ENCODE measurements at places on chromosomes 6 and 20. TPM values are rescaled to one million over a fixed set of nuclear protein-coding genes. Genes with fewer than 3 reads are reported as not detected.

- DNase-seq = no peak
Observed at GRCh38 chr20:699811-700338, 24.3 kb upstream of the SCRT2 start.

The RBBP8NL gene
- total RNA-seq = not detected

DNA sequence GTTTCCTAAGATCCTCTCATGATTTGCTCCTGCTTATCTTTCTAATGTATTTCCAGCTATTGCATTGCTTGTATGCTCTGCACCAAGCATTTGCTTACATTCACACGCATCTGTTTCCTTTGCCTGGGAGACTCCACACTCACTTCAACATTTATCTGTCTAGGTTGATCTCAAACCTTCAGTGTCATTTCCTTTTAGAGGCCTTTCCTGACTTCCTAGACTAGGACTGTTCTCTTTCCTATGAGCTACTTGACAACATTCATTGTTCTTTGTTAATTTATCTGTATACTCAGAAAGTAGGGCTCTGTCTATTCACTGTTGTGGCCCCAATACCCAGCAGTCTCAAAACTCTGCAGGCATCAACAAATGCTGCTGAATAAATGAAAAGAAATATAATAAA is 84.4 kb downstream of the WASF1 start:
- no peak for DNase-seq

The LRRN4 gene
- total RNA-seq = not detected

The CPNE5 gene
- total RNA-seq = 3.0 TPM

DNA sequence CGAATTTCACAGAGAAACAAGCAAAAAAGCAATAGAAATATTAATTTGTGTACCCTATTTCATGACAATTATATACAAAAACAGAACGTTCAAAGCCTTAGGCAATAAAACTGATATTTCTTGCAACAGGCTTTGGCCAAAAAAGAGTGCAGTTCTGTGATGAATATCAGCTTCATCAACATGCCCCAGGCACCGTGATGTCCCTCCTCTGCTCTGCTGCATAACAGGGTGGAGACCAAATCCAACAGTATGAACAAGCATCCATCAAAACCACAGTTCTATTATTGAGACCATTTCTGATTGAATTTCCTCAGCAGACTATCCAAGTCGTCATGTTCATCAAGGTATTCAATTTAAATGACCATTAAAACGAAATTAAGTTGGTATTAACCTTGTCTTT is 722.6 kb upstream of the NRSN1 start:
- DNase-seq = no peak

The SLC4A11 gene
- total RNA-seq = not detected

DNA sequence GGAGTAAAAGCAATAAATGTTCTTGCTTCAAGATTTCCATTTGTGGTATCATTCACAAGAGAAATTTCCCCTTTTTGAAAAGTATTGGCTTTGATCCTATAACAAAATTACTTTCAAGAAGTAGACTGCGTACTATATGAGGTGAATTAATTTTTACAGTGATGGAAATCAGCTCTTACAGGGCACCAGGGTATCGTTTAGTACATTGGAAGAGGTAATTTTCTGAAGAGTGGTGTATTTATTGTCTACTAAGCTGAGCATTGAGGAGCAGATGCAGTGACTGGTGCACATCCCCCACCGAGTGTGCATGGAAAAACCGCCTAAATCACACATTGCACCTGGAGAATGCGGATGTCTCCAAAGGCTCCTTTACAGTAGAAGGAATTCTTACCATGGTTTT is 209.5 kb downstream of the SAMD5 start:
- DNase-seq = no peak

The SAMD10 gene
- total RNA-seq = 3.1 TPM

DNA sequence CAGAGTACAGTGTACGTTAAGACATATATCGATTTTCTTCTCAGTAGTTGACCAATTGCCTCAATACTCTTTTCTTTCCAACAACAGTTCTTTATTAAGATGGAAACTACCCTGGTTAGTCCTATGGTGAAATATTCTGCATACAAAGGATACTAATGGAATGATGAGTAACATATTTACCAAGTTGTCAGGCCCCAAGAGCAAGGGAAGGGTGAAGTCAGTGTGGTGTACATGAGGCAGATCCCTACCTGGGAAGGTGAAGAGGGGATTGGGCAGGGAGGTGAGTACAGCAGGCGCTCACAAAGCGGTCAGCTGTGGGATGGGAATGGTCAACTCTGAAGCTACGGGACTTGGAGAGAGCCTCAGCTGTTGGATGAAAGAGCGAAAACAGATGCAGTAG is 29.7 kb downstream of the GJA1 start:
- no peak for DNase-seq

The SLC13A3 gene
- total RNA-seq = 0.58 TPM
